ENCODE measurements at places on chromosomes 2 and 18.
A peak's percentile ranks its signal among the peaks of the same experiment; 100 is the strongest.

DNA sequence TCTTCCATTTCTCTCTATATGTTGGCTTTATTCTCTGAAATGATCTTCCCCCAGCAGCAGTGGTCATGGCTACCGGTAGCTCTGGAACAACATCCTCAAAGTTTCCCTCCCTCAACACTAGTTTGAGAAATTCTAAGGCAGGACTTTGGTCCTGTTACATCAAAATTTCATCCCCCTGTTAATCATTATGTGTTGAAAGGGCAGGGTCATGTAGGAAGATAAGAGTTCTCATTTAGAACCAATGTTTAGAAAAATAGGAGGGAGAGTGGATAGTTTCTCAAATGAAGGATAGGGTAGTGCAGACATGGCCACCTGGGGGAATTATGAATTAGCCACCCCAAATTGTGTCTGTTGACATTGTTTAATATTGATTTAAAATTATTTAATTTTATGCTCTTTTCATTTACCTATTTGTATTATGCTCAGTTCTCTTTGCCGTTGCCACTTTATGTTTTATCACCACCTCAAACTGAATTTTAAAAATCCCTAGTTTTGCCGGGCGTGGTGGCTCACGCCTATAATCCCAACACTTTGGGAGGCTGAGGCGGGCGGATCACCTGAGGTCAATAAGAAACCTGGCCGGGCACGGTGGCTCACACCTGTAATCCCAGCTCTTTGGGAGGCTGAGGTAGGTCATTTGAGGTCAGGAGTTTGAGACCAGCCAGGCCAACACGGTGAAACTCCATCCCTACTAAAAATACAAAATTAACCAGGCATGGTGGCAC lies 22.3 kb downstream of the EML4 start:
- DNase-seq: no peak

DNA sequence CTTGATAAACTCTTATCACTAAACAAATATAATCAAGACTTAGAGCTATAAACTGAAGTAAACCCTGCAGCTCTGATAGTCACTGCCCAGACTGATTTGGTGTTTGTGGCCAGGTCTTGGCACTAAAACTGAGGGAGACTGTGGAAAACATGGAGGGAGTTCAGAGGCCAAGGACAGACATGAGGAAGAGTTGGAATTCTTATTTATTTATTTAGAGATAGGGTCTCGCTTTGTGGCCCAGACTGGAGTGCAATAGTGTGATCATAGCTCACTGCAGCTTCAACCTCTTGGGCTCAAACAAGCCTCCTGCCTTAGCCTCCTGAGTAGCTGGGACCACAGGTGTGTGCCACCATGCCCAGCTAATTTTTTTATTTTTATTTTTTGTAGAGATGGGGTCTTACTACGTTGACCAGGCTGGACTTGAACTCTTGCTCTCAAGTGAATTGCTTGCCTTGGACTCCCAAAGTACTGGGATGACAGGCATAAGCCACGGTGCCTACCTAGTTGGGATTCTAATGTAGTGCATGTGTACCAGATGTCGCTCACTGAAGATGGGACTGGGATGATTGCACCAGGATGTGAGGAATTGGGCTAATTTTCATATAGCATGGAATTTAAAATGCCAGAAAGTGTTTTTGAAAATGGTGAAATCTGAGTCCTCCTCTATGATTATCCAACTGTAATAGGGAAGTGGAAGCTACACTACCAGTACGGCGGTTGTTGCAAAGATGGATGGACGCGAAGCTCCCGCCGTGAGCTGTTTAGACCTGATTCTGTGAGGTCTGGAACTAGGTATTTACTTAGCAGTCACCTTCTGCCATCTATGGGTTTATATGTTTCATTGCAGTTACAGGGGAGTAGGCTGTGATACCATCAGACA lies 52.7 kb upstream of the CTLA4 start:
- peak; percentile 78 for DNase-seq

GRCh38 chr2:110927526-110927925 lies 193.2 kb upstream of the BCL2L11 start:
- DNase-seq: no peak

DNA sequence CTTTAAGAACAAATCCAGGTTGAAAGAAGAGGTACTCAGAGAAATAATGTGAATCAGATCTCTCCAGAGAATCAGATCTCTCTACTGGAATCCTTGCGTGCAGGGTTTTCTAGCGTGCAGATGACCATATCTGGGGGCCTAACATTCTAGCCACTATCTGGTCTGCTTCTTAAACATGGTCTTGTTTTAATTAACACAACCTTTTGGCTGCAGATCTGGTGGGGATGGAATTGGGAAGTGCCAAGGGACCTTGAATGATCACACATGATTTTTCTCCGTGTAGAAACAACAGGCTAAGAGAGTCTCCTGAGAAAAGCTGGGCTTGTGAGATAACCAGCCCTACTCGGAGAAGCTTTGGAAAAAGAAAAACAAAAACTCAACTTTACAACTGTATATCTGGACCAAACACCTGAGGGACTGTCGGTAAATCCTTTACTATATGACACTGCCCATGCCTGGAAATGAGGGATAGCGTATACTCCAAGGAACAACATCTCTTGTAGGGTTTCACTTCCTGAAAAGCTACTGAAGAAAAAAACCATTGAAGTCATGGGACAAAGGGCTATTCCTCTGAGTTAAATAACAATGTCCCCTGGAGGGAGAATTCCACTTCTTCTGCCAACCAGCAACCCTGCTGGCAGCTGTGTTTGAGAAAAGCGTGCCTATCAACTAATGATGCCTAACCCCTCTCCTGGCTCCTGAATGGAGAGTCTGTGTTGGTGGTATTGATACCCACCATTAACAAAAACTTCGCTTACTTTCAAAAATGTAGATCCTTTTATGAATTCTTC lies 171.0 kb upstream of the REV1 start:
- DNase-seq: no peak

DNA sequence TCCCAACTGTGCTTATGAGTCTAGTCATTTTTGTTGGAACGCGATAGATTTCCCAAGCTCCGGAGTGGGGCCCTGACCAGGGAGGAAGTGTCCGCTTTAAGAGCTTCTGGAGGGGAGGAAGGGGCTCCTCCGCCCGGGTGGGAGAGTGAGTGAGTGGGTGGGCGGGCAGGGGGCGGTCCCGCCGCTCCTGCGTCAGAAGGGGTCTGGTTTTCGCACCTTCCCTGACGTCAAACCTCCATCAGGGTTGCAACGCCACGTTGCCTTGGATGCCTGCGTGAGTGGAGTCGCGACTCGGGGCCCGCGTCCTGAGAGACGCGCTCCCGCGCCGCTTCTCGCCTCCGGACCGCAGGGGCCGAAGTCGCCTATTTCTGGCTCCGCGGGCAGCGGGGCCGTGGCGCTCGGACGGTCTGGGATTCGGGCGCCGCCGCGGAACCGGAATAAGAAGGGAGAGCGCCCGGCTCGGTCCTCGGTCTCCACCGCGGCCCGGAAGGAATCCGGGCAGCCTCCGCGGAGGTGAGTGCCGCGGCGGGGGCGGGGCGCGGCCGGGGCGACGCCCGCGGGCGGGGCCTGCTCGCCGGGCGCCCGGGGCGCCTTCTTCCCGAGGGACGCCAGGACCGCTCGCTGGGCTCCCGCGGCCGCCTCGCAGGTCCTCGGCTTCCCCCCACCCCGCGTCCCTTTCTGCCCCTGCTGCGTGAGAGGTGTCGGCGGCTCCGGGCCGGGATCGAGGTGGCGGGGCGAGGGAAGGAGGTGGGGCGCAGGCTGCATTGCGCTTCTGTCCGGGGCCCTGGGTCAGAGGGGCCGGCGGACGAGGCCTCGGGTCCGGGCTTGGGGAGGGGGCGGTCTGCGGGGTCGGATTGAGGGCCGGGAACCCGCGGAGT lies at the start of gene ZDBF2:
TSS of gene ZDBF2 (plus strand) at position 230 of the 878 bp plus-strand sequence. CDS start 7,187 bp downstream, outside the sequence.
- DNase-seq: peak; percentile 68

GRCh38 chr2:38523728-38524437 lies 78.8 kb downstream of the HNRNPLL start:
- no peak for DNase-seq

DNA sequence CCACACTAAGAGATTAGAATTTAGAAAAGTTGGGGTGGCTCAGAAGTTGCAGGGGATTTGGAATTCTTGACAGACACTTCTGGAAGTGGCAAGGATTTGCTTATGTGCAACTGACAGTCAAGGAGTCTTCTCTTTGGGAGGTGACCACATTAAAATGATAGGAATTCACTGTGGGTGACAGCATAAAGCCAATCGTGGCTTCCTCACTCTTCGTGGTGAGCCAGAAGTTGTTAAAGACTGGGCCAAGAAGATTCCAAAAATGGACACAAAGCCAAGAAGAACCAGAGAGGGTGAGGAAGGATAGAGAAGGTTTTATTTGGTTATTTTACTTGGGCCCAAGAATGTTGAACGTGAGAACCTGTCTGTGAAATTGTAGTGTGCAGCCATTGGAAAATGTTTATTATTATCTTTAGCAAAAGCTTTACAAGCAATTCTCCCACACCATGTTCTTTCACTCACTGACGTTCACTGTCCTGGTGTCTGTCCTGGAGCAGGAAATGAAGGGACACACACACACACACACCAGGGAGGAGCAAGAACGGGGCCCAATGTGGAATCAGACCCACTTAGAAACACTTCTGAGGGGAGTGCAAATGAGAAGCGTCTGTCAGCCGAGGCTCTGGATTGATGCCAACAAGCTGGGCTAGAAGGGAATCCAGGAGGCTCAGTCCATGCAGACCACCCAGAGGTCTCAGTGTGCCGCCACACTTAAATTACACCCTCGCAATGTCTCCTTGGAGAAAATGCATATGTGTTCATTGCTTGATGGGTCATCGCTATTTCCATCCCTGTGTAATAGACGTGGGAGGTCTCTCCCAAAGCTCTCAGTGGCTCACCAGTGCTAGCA lies 37.2 kb downstream of the STEAP3 start:
- DNase-seq: peak; percentile 50

GRCh38 chr18:12911025-12911928 lies 27.2 kb upstream of the PTPN2 start:
- DNase-seq: no peak

- DNase-seq: no peak
Observed at GRCh38 chr2:2291500-2292260, 39.4 kb downstream of the MYT1L start.

DNA sequence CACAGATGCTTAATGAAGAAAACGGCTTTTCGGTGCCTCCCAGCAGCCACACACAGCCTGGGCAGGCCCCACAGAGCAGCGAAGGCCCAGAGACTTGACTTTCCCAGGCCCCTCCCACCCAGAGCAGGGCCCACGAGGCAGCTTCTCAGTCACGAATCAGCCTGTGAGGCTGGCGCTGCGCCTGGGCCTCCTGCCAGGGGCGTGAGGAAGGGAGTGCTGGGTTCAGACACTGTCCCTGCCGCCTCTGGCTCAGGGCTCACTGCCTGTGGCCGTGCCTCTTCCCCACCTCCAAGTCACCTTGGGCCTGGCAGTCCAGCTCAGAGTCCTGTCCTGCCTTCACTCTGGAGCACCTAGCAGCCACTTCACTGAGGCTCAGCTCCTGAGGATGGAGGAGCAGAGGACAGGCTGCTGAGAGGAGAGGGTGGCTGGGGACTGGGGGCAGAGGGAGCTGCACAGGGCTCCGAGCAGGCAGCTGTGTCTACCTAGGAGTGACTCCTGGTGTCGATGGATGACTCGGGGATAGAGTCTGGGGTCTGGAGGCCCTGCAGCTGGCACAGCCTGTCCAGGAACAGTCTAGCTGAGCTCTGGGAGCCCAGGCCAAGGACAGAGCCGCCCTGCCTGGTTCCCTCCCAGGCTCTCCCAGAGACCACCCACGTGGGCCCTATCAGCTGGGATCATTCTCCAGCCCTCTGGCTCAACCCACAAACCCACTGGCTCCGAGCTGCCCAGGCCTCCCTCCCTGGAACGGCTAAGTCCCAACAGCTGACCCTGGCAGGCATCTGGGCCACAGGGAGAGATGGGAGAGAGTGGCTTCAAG lies 36.4 kb upstream of the FOSL2 start:
- DNase-seq: no peak

DNA sequence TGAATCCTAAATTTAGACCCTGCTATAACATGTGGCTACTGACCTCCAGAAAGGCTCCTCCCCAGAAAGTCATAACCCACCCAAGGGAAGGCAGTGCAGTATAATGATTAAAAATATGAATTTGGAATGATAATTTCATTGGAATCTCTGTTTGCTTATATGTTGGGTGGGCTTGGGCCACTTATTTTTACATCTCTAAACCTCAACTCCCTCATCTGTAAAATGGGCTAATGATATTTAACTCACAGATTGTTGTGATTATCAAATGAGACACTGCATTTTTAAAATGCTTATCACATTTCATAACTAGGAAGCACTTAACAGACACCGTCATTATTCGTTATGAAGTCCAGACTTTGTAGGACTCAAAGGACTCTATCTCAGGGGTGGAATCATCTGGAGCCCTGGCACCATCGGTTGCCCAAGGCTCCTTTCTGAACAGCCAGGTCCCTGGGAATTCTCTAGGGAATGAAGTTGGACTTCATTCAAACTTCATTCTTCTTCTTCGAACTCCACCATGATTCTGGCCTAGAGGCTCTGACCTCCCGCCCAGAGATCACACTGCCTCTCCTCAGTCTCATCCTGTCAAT lies 33.1 kb upstream of the RMDN2 start:
- DNase-seq: no peak

DNA sequence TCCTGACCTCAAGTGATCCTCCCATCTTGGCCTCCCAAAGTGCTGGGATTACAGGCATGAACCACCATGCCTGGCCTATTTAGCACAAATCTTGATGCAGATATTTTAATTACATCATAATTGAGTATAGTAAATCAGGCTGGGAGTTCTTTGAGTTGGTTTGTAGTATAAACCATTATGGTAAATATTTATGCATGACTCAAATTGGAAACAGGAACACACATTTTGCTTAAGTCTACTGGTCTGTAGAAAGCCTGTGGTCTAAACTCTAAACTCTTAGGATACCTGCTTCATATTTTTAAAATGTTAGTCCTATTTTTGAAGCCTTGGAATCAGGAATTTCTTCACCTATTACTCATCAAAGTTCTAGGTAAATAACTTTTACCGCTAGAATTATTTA lies 16.8 kb downstream of the ASXL3 start:
- no peak for DNase-seq

GRCh38 chr2:134377730-134378129 lies 123.9 kb downstream of the MGAT5 start:
- no peak for DNase-seq

DNA sequence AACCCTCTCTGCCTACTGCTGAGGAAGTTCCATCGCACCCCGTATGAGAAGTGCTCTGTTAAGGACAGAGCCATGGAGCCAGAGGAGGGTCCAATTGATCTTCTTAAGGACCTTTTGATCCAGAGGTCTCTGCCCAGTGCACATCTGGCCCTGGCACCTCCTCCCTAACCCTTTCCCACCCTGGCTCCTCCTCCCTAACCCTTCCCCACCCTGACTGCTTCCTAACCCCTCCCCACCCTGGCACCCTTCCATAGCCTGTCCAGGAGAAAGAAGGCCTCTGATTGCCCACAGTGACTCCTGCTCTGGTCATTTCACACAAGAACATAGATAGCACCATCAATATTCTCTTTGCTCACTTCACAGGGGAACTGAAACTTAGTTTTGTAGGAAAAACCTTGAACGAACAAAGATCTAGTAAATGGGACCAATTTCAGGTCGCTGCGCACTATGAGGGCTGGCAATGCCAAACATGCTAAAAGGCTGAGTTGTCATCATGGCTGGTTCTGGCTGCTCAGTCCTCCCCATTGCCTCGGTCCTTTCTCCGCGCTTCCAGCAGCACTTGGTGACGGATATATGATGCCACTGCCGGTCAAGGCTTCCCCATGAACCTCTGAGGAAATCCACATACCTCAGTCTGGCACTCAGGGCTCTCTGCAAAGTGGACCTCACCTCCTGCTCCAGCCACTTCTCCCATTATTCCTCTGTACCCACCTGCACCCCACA lies 49.2 kb downstream of the PKDCC start:
- DNase-seq: no peak

- DNase-seq: no peak
Observed at GRCh38 chr2:50995610-50996009, 36.3 kb downstream of the NRXN1 start.

Measured in ACHN (cell line).